ENCODE measurements at places on chromosomes 7 and 10. TPM values are rescaled to one million over a fixed set of nuclear protein-coding genes. Genes with fewer than 3 reads are reported as not detected.

- DNase-seq: no peak
Measured at GRCh38 chr7:105820363-105821066, 55.9 kb downstream of the ATXN7L1 start.

DNA sequence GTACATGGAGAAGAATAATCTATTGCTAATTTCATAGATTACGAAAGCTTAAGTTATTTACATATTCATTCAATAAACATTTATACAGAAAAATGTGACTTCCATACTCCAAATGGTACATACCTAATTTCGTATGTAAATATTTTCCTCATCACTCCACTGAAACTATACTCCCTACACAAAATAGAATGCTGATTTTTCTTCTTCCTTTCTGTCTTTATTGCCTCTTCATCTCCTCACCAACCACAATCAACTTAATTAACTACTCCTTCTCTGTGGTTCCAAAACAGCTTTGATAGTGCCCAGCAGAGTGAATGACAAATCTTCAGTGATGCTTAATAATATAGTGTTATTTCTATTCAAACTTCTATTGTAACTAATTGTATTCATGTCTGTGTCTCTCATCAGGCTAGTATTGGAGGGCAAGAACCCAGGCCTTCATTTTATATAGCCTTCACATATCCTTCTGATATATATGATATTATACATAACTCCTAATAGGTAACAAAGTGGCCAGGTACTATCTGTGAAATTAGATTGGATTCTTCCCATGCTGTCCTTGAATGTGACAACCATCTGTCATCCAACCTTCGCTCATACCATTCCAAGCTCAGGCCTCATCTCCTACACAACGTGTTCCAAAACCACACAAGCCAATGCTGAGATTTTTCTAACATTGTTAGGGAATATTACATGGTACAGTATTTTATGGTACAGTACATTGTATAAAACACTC is 5.3 kb downstream of the ITGB1 start:
- DNase-seq: no peak

GRCh38 chr7:37751096-37751495 is 67.5 kb downstream of the GPR141 start:
- DNase-seq: no peak

DNA sequence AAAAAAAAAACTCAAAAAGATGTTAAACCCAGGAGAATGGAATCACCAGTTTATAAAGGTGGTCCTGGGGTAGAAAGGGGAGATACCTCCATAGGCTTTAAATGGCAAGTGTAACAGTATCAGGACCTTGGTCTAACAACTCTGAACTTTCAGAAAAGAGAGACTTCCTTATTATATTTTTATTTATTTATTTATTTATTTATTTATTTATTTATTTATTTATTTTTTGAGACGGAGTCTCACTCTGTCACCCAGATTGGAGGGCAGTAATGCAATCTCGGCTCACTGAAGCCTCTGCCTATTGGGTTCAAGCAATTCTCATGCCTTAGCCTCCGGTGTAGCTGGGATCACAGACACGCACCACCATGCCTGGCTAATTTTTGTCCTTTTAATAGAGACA is 12.4 kb downstream of the HIBADH start:
- no peak for DNase-seq

DNA sequence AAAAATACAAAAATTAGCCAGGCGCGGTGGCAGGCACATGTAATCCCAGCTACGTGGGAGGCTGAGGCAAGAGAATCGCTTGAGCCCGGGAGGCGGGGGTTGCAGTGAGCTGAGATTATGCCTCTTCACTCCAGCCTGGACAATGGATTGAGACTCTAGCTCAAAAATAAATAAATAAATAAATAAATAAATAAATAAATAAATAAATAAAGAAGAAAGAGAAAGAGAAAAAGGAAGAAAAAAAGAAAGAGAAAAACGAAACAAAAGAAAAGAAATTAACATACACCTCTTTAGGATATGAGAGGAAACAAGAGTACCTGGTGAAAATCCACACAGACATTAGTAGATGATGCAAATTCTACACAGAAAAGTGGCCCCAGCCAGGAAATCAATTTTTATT is 713.7 kb upstream of the POT1 start:
- DNase-seq: no peak

DNA sequence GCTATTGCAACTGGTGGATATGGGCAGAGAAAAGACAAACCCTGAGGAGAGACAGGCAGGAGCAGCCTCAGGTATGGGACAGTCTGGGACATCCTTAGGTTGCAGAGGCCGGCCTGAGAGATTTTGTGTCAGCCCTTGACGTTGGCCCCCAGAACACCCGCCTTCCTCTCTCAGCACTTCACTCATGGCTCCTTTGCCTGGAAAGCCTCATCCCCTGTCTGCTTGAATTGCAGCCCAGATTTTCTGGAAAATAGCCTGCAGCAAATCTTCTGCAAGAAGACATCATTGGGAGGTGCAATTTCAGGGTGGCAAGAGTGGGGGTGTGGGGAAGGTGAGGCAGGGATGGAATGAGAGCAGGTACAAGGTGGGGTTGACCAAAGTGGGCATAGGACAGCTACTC is 2.2 kb upstream of the FRMD4A start:
- DNase-seq: no peak

SLC18A2 gene
- not detected for total RNA-seq

GRCh38 chr10:81995254-81995653 is 120.3 kb downstream of the NRG3 start:
- DNase-seq: no peak

Data from LHCN-M2 (cell line).